ENCODE measurements at places on chromosomes 7 and 10.

DNA sequence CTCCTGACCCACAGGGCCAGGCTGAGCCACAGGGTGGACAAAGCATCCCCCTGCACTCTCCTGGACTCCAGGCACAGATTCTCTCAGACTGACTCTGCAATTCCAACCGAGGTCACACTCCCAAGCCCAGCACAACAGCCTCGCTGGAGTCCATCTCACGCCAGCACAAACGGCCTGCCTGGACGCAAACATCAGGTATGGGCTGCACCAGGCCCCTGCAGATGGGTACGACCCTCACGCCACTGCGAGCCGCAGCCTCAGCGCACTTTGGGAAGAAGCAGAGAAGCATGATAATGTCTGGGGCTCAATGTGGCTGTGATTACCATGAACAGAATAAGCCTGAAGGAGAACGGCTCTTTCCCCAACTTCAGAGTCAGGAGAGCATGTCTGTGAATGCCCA lies 66.4 kb upstream of the CFAP46 start:
- H3K27ac ChIP-seq, result no peak overlapping the region
- H3K4me3 ChIP-seq, result no peak overlapping the region
- DNase-seq, result no peak
- H3K27me3 ChIP-seq, result no peaks in the 10 kb centered on the region
- peaks cover 3% of the 10 kb centered on the region for H3K4me1 ChIP-seq

- no peaks in the 10 kb centered on the region for H3K36me3 ChIP-seq
- H3K27me3 ChIP-seq, result no peaks in the 10 kb centered on the region
- H3K27ac ChIP-seq, result no peak overlapping the region
- H3K4me3 ChIP-seq, result no peak overlapping the region
Observed at GRCh38 chr10:49310460-49310859, 11.5 kb downstream of the C10orf71 start.

GRCh38 chr10:26797340-26797739 lies 63.4 kb downstream of the ABI1 start:
- no peak overlapping the region for H3K4me3 ChIP-seq
- DNase-seq, result no peak
- H3K27ac ChIP-seq, result no peak overlapping the region
- H3K36me3 ChIP-seq, result no peaks in the 10 kb centered on the region
- no peaks in the 10 kb centered on the region for H3K4me1 ChIP-seq

GRCh38 chr7:2163600-2164555 lies 68.9 kb downstream of the MAD1L1 start:
- peaks cover 6% of the 10 kb centered on the region for H3K4me1 ChIP-seq
- peaks cover 6% of the 10 kb centered on the region for H3K36me3 ChIP-seq
- DNase-seq, result no peak
- H3K27ac ChIP-seq, result no peak overlapping the region
- no peaks in the 10 kb centered on the region for H3K27me3 ChIP-seq

- no peak overlapping the region for H3K27ac ChIP-seq
- H3K27me3 ChIP-seq, result no peaks in the 10 kb centered on the region
- H3K4me1 ChIP-seq, result no peaks in the 10 kb centered on the region
- H3K4me3 ChIP-seq, result no peak overlapping the region
- no peak for DNase-seq
Observed at GRCh38 chr7:17147409-17147808, 151.0 kb upstream of the AHR start.

- H3K27ac ChIP-seq, result no peak overlapping the region
- H3K27me3 ChIP-seq, result no peaks in the 10 kb centered on the region
- no peak overlapping the region for H3K4me3 ChIP-seq
- peaks cover 8% of the 10 kb centered on the region for H3K4me1 ChIP-seq
Observed at GRCh38 chr7:69622960-69623359, 24.7 kb downstream of the AUTS2 start.

DNA sequence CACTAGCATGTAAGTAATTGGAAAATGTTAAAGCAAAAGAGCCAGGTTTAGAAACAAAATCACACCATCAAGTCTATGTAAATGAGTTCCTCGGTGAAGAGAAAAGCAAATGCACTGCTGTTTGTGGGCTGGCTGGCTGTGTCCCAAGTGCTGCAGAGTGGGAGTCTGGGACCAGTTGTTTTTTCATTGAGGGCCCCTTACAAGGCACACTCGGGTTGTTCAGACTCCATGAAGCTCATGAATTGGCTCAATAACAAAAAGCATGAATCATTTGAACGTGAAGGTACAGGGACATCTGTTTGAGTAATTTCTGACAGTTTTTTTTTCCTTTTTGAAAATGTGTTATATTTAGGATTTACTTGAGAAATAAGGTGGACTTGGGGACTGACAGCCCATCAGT lies 28.0 kb downstream of the GRK5 start:
- no peak for DNase-seq
- H3K4me3 ChIP-seq, result no peak overlapping the region
- no peaks in the 10 kb centered on the region for H3K27me3 ChIP-seq
- H3K36me3 ChIP-seq, result no peaks in the 10 kb centered on the region

- no peak for DNase-seq
- H3K27me3 ChIP-seq, result no peaks in the 10 kb centered on the region
- H3K4me1 ChIP-seq, result no peaks in the 10 kb centered on the region
- no peak overlapping the region for H3K4me3 ChIP-seq
Observed at GRCh38 chr10:115409347-115409746, 316.2 kb downstream of the ATRNL1 start.

GRCh38 chr7:66837007-66837406 lies 84.0 kb upstream of the TMEM248 start:
- H3K27ac ChIP-seq, result no peak overlapping the region
- DNase-seq, result no peak
- H3K4me1 ChIP-seq, result no peaks in the 10 kb centered on the region
- no peaks in the 10 kb centered on the region for H3K27me3 ChIP-seq

DNA sequence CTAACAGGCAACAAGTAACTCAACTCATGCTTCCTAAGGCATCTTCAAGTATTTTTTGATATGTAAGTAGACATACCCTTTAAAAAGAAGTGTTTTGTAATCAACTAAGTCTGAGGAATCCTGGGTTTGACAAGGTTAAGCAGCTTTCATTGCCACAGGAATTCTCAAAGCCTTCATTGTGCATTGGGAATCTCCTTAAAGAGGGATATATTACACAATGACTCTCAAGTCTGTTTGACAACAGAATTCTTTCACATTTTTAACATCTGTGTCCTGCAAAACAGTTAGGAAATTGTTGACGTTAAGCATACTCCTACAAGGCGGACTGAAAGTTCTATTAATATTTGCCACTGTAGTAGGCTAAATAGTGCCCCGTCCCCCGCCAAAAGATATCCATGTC lies 71.4 kb downstream of the SGMS1 start:
- H3K4me3 ChIP-seq, result no peak overlapping the region
- DNase-seq, result no peak
- H3K4me1 ChIP-seq, result peaks cover 1% of the 10 kb centered on the region
- no peaks in the 10 kb centered on the region for H3K27me3 ChIP-seq

- H3K36me3 ChIP-seq, result no peaks in the 10 kb centered on the region
- H3K4me3 ChIP-seq, result no peak overlapping the region
- DNase-seq, result no peak
- no peak overlapping the region for H3K27ac ChIP-seq
Observed at GRCh38 chr7:143411976-143412708, 3.5 kb upstream of the EPHA1 start.

- no peaks in the 10 kb centered on the region for H3K4me1 ChIP-seq
- H3K27ac ChIP-seq, result no peak overlapping the region
- no peak overlapping the region for H3K4me3 ChIP-seq
- H3K36me3 ChIP-seq, result no peaks in the 10 kb centered on the region
Observed at GRCh38 chr10:72061491-72061890, 26.9 kb downstream of the SPOCK2 start.

Measured in neuronal stem cell (in vitro differentiated cells).